Activated T-cell treated with anti-CD3 and anti-CD28 coated beads for 24 hours (primary cell): ENCODE measurements at places on chromosomes 7 and 10.

DNA sequence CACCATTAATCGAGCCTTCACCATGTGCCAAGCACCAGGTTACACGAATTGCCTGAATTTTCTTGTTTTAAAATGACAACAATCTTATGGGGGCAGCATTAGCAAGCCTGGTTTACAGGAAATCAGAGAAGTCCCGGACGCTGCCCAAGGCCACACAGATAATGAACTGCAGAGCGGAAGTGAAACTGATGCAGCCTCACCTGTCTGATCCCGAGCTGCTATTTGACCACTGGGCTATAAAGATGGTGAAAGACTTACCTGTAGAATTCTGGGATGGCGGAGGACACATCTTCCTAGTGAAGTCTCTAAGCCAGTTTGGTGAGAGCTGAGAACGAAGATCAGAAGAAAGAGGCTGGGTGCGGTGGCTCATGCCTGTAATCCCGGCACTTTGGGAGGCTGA is 21.7 kb upstream of the GALNTL5 start:
- no peak for DNase-seq

DNA sequence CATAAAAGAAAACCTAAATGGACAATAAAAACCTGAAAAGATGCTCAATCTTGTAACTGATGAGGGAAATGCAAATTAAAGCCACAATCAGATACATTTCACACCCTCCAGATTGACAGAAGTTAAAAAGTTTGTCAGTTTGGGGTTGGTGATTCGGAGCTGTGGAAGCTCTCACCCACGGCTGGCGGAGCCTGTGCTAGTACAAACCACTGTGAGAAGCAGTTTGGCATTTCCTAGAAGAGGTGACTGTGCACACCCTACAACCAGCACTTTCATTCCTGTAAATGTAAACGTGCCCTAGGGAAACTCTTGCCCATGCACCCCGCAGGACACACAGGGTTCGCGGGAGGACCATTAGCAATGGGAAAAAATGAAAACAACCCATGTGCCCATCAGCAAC is 114.1 kb downstream of the BMS1 start:
- no peak for DNase-seq

DNA sequence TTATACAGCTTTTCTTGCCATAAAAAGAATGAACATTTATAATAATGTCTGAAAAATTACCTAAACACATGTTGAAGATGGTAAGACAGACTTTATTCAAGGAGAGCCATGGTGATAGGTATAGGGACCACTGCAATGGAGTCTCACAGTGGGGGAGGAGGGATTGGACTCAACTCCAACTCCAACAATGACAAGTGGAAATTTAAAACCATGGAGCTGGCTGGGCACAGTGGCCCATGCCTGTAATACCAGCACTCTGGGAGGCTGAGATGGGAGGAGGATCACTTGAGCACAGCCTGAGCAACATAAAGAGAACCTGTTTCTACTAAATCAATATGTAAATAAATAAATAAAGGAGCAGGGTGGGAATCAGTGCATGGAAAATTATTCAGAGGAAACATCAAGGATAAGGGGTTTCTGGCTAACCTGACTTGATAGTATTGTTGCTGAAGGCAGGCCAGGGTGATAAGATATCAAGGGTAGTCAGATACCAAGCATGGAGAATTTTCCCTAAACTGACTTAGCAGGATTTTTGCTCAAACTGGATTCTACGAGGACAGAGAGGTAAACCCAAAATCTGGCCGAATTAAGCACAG is 19.5 kb upstream of the MICU1 start:
- DNase-seq, result no peak

- no peak for DNase-seq
These were observed 108.4 kb upstream of the SDK1 start for GRCh38 chr7:3192669-3193068.

- DNase-seq, result no peak
These were observed 717.9 kb downstream of the PHTF2 start for GRCh38 chr7:78516450-78516849.

DNA sequence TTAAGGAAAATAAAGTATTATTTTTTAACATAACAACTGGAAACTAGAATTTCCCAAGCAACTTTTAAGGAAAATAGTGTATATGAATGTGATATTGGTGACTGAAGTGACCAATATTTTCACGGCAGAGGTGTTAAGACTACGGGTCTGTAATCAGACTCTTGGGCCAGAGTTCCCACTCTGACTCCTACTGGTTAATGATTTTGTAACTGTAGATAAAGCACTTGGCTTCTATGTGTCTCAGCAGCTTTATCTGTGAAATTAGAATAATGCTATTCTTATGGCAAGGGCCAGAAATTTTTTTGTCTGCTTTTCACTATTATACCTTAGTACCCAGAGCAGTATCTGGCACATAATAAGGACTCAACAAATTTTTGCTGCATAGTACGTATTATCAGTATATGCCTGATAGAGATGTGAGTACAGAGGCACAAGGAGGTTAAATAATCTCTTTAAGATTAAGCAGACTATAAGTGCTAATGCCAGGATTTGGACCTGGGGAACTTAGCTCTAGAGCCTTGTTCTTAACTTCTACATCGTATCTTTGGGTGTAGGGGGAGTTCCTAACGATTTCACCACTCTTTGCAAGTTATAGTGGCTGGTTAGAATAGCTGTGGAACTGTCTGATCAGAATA is 186.1 kb upstream of the SLC26A5 start:
- DNase-seq, result no peak

DNA sequence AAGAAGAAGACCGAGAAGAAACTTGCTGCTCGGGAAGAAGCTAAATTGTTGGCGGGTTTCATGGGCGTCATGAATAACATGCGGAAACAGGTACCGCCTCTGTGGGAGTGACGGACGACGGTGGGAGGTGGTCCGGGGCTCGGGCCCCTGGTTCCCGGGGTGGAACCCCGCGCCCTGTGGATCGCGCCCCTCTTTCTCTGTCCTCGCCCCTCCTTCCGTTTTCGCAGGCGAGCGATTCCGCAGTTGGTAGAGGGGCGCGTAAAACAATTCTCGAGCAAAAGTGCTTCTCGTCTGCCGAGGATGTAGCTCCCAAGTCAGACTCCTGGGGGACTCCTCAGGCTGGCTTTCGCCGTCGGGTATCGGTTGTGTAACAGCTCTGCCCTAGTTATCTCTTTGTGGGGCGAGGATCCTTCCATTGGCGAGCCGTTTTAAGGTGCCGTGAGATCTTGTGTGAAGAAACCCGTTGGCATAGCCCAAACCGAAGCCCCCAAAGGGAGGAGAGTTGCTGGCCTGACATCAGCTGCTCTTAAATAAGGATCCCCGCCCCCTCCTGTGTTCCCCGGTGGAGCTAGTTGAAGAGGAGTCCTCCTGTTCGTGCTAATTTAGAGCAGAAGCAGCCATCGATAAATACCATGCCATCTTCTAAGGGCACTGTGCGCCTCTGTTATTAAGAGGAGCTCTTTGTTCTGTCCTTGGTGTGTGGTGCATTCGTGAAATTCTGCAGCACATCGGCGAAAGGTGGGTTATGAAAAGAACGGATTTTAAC is 655 bp downstream of the KLHL7 start:
- peak; percentile 22 for DNase-seq

- DNase-seq, result no peak
These were observed 1.5 kb downstream of the CYP3A7 start for GRCh38 chr7:99733448-99733847.

GRCh38 chr7:23211589-23211988 is 29.7 kb downstream of the NUP42 start:
- no peak for DNase-seq

- DNase-seq, result no peak
These were observed 68.8 kb downstream of the DOCK4 start for GRCh38 chr7:112137141-112138101.

GRCh38 chr7:47573758-47574481 is 8.0 kb downstream of the TNS3 start:
- DNase-seq, result no peak

DNA sequence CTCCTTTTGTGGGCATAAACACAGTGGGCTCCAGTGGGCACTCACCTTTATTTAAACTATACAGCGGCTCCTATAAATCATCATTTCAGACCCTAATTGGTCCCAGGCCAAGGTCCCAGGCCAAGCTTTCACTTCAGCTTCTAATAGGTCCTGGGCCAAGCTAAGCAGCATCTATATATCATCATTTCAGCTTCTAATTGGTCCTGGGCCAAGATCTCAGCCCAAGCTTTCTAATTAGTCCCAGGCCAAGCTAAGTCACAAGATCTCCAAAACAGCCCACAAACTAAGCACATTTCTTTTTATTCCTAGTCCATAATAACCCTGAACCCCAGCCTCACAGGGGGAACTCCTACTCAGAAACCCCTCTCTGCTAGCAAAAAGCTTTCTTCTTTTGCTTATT is 47.1 kb downstream of the ZNF680 start:
- no peak for DNase-seq

DNA sequence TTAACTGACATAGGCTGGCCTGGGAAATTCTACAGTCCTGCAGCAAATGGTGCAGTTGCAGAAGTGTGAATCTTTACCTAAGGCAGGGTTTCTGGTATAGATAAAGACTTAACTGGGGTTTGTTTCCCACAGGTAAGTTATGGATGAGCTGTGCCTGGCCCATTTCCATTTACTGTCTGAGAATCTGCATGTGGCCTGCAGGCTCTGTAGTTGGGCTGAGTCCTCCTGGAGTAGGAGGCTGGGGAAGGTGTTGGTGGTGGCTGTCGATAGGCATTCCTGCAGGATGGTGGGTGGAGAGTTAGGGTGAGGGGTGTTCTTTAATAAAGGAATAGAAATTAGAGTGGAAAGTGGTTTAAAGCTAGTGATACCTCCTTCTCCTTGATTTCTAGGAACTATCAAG is 193.5 kb downstream of the AUTS2 start:
- no peak for DNase-seq

DNA sequence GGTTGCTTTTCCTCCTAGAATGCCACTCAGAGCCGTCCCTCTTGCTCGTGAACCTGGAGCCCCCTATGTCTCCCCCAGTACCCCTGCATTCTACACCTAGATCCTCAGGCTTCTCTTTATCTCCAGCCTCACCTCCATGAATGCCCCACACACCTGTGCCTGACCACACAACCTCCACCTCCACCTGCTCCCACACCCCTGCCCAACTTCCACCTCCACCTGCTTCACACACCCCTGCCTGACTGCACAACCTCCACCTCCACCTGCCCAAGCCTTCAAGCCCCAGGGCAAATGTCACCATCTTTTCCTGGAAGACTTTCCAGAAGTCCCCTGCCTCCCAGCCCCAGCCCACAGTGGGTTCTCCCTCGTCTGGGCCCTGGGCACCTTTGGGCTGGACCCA is 6.9 kb upstream of the LFNG start:
- DNase-seq, result no peak

DNA sequence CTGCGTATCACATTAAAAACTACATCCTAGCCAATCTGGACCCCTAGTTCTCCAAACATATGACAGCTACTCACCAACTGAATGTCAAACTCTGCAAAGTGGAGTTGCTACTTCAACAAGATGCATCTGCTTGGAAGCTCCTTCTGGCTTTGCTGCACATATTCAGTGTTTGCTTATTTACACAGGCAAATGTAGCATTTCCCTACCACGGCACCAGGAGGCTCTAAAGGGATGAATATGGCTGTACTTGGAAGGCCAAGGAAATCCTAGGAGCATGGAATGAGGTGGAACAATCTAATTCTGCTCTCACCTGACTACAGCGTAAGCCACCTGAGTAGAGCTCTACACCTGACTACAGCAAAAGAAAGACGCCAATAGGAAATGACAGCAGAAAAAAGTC is 39.7 kb downstream of the MTPAP start:
- no peak for DNase-seq

GRCh38 chr7:91424371-91424770 is 160.1 kb downstream of the FZD1 start:
- no peak for DNase-seq

GRCh38 chr7:47525066-47525623 is 56.8 kb downstream of the TNS3 start:
- DNase-seq, result no peak

DNA sequence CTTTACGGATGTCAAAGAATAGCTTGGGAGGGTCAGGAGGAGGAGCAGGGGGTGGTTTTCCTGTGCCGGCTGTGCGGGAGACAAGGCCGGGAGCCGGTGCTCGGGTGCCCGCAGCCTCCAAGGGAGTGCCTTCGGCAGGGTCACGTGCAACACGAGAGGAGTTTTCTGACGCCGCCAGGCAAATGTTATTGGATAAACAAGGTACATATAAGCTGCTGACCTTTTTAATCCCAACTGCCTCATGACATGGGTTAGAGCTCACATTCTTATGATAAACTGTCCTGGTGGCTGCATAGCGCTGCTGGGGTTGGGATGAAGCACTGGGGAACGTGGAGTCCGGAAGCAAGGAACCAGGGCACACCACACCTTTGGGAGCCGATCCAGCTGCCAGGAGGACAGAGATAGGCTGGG is 124.8 kb upstream of the PDLIM1 start:
- DNase-seq, result no peak

DNA sequence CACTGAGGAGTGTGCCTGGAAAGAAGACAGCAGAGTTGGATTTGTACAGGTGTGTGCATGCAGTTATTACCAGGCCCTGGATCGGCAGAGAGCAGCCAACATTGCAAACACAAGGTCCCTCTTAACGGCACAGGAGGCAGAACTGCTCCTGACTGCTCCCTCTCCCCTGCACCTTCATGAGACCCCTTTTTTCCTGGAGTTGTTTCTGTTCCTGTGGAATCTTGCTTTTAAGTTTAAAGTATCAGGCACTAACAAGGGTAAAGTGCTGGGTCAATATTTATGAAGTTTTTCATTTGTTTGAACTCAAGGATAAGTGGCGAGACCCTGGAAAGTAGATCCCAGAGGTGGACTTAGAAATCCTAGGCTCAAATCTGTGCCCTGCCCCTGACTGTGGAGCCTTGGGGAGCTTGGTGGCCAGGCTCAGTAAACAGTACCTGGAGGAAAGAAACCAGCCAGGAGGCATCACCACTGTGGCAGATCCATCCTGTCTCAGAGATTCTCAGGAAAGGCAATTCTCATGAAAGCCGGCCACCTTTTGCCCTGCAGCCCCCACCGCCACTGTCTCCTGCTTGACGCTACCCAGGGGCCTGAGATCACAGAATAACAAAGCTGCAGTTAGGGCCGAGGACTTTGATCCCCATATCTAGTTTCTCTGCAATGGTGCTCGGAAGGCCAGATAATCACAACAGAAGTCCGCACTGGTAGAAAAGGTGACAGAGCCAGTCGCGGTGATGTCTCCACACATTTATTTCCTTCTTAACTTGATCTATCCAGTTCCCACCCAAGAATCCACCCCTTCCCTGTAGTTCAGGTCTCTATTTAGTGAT is 36.7 kb downstream of the DDC start:
- no peak for DNase-seq

- DNase-seq, result no peak
These were observed 84.4 kb downstream of the GLI3 start for GRCh38 chr7:42152329-42153205.

GRCh38 chr10:73650537-73651331 is 5.1 kb downstream of the SYNPO2L start:
- no peak for DNase-seq

DNA sequence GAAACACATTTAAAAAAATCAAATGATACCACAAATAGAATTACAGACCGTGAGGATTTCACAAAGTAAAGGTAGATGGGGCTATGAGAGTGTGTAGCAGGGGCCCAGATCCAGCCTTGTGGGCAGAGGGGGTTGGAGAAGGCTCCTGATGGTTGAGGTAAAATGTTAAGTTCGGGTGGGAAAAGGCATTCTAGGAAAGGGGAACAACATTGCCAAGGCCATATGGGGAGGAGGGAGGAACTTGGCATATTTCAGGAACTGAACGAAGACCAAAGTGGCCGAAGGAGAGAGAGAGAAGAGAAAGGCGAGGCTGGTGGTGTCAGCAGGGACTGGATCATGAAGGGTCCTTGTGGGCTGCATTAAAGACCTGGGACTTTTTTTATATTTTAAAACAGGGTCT is 98.9 kb downstream of the CARD11 start:
- no peak for DNase-seq

- no peak for DNase-seq
These were observed 46.7 kb downstream of the CAV1 start for GRCh38 chr7:116571552-116571951.
